ENCODE measurements at places on chromosomes 3 and 15.

- DNase-seq: no peak
Observed at GRCh38 chr15:81323559-81323943, 390 bp downstream of the STARD5 start.

GRCh38 chr3:33664195-33664594 is 53.9 kb downstream of the CLASP2 start:
- no peak for DNase-seq

- DNase-seq: no peak
Observed at GRCh38 chr3:184582646-184583577, 21.3 kb downstream of the EPHB3 start.

DNA sequence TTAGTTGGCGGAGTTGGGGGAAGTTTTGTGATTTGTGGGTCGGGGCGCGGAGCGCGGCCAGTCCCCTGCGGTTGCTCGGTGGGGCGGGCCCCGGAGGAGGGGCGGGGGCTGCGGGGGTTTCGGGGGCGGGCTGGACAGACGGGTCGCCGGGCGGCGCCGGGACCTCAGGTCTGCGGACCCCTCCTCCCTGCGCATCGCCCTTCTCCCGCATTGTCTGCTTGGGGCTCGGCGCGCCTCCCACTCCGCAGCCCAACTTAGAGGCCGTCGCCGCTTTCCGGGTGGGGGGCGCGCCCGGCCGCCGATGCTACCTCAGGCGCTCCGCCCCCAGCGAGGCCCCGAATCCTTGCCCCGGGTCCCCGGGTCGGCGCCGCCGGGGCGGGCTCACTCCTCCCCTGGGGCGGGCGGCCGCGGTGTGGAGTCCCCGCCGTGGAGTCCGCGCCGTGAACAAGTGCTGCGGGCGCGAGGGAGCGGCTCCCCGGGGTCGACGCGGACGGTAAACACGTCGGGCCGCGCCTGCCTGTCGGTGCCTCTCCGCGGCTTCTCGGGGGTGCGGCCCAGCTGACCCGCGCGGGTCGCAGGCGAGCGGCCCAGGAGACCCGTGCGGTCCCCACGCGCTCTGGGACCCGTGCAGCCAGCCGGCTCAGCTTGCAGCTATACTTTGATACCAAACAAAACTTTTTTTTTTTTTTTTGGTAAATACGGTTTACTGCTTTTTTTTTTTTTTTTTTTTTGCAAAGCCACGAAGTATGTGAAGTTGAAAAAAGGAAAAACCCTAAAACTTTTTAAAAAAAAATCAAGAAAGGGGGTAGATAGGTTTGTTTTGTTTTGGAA is 624 bp downstream of the AKAP13 start:
- DNase-seq: peak; percentile 16

DNA sequence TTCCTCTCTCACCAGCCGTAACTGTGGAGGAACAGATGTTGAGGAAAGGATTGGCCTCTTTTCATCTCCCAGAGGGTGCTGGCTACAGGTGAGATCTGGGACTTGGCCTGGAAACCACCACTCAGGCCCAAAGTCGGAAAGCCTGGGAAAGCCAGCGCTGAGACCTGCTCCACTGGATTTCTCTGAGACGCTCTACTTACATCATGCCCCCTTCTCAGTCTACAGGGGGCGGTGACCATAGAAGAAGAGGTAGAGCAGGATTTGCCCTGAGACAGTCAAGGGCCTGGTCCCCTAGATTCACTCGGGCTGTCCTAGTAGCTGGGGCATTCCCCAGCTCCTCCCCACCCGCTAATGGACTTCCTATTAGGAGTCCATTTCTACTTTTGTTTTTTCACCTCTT is 80.9 kb downstream of the C3orf38 start:
- DNase-seq: no peak

DNA sequence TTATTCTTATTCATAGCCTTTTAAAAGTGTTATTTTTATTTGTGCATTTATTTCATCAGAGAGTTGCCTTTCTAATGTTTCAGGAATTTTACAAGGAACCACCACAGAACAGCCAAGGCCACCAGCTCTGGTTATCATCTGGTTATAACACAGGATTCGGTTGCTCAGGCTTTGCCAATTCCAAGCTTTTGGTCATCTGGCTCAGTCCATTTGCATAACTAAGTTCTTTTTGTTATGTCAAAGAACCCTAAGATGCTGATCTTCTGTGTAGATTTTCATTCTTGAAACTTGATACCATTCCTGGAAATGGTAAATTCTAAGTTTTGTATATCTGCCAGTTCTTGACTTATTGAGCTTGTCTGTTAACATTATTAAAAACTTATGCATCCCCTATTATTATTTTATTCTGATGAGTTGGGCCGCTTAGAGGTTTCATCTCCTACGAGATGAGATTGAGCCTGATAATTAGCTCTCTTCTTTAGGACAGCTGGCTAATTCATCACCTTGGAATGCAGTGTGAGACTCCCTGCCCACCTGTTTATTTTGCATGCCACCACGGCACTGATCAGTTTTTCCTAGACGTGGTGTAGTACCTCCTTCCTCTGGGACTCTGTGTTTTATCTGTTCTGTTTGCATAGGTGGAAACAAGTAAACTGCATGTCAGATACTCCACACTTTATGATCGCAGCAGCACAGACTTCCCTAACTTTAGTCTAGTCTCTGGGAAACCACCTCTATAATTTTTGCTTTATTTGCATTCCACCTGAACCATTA is 264.8 kb downstream of the SLCO3A1 start:
- no peak for DNase-seq

DNA sequence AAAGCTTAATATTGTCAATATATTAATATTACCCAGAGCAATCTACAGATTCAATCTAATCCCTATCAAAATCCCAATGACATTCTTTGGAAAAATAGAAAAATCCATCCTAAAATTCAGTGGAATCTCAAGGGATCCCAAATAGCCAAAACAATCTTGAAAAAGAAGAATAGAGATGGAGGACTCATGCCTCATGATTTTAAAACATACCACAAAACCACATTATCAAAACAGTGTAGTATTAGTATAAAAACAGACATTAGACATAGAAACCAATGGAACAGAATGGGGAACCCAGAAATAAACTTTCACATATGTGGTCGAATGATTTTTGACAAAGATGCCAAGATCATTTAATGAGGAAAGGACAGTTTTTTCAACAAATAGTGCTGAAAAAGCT is 14.6 kb downstream of the NEK4 start:
- DNase-seq: no peak

DNA sequence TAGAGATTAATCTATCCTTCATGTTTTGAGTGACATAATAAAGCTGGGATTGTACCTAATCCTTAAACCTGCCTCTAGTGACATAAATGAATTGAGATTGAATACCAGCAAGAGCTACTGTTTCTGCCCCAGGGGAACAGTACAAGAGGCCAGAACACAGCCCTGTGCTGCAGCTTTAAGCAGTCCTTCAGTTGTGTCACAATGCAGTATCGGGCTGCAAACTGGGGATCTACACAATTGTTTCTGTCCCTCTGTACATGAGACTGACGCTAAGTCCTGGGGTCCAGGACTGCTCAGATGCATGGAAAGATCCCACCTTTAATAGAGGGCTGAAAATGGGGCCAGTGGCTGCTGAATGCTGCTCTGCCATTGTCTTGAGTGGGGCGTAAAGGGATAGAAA is 87.5 kb downstream of the MINAR1 start:
- DNase-seq: no peak

DNA sequence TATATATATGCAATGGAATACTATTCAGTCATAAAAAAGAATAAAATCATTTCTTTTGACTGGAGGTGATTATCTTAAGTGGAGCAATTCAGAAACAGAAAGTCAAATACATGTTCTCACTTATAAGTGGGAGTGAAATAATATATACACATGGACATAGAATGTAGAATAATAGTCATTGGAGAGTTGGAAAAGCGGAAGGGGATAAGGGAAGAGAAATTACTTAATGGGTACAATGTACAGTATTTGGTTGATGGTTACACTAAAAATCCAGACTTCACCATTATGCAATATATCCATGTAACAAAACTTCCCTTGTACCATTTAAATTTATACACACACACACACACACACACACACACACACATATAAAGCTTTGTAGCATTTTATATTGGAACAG is 84.3 kb downstream of the RAP2B start:
- DNase-seq: no peak

- no peak for DNase-seq
Observed at GRCh38 chr15:33837294-33837693, 131.0 kb upstream of the CHRM5 start.

GRCh38 chr15:80953953-80954778 is 35.5 kb downstream of the MESD start:
- DNase-seq: no peak

DNA sequence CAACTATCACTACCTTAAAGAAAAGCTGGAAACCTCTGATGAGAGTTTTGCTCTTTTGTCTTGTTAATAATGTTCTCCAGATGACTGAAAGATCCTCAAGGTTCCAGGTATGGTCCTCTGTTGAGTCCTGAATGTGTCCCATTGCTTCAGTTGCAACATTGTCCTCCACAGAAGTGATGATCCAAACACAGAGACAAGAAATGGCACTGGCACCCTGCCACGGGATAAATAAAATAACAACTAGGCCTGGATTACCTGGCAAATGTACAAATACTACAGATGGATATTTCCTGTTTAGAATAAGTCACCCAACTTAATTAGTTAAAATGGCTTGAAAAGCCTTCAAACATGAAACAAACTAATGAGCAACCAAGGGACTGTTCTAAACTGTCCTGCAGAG is 58.3 kb downstream of the EIF3J start:
- DNase-seq: no peak

GRCh38 chr3:153744889-153745288 is 376.3 kb upstream of the ARHGEF26 start:
- DNase-seq: no peak

DNA sequence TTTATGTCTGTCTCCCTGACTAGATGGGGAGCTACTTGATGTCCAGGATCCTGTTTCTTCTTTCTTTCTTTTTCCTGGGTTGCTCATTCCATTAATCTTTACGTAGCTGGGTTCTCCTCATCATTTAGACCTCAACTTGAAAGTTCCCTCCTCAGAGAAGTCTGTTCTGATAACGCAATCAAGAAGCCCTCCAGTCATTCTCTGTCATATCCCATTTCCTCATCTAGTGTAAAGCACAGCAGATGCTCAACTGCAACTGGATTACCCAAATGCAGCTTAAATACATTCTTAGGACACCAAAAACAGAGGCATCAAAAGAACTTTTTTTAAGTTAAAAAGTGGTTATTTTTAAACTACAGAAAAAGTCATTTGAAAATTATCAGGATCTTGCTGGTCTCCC is 51.7 kb upstream of the ST3GAL6 start:
- no peak for DNase-seq

GRCh38 chr15:74168711-74169126 is 4.8 kb upstream of the ISLR start:
- DNase-seq: no peak

- no peak for DNase-seq
Observed at GRCh38 chr15:75064846-75065245, 41.5 kb downstream of the PPCDC start.

GRCh38 chr15:80415358-80415670 is 11.1 kb downstream of the ARNT2 start:
- DNase-seq: no peak

GRCh38 chr15:75677465-75678323 is 30.0 kb downstream of the SNX33 start:
- no peak for DNase-seq

DNA sequence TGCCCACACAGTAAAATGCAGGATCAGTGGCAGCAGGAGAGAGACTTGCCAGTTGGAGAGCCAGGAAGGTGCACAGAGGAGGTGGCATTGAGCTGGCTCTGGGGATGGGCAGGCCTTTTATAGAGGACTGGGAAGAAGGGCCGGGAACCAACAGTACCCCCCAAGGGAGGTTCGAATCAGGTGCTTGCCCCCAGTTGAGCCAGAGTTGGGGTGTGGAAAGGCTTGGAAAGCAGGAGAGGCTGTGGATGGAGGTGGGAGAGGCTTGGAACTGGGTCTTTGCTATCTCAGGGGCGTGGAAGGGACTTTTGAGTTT is 107.6 kb downstream of the KLF13 start:
- DNase-seq: no peak

- DNase-seq: no peak
Observed at GRCh38 chr15:85913461-85913860, 118.7 kb upstream of the KLHL25 start.

GRCh38 chr15:51195459-51195858 is 100.8 kb upstream of the TNFAIP8L3 start:
- DNase-seq: no peak

DNA sequence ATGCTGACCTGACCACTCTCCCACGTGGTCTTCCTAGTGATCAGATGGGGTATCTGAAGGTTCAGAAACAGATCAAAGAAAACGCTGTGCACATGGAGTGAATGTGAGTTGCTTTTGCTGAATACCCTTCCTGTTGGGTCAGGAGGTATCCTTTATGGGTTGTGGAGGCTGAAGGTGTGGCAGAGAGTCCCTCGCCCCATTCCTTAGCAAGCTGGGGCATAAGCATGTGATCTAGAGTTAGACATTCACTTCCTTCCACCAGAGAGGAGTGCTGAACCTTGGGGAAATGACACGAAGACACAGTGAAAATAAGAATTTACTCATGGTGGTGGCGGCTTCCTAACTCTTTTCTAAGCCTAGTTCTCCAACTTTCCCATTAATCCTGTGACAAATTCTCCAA is 27.8 kb upstream of the SPTBN5 start:
- DNase-seq: no peak

- DNase-seq: no peak
Observed at GRCh38 chr3:100609963-100610362, 562 bp downstream of the ADGRG7 start.

DNA sequence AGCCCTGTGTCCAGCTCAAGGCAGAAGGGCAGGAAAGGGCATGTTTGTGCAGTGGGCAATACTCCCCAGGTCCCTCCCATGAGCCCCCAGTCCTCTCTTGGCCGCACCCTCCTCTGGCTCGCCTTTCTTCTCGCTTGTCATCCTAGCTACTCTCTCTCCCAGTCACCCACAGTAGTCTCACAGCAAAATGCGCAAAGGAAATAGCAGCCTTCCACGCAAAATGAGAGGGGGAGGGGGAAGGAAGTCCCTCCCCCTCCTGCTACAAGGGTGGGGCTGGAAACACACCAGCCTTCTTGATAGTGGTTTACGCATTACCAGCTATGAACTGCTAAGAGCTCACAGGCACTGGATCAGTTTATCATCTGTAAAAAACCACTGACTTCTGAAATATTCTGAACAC is 83.8 kb downstream of the GADL1 start:
- no peak for DNase-seq

DNA sequence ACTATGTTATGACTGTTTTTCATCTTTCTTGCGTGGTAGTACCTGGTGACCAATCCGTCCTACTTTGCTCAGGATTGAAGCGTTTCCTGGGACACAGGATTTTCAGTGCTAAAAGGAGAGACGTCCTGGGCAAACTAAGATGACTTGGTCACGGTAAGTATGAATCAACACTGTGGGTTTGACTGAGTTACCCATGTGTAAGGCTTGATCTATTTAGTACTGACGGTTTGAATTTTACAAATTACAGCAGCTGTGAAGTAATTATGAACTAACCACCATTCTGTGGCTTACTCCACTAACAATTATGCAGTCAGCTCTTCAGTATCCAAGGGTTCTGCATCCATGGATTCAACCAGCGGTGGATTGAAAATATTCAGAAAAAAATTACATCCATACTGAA is 172.9 kb upstream of the FEZF2 start:
- DNase-seq: no peak
